Forelimb muscle (tissue), 1 donor: ENCODE measurements at places on chromosomes 6 and 20.

- no peak for DNase-seq
Measured at GRCh38 chr20:24501764-24502556, 32.5 kb downstream of the SYNDIG1 start.

- no peak for DNase-seq
Measured at GRCh38 chr6:18389479-18389878, 2.3 kb downstream of the RNF144B start.

DNA sequence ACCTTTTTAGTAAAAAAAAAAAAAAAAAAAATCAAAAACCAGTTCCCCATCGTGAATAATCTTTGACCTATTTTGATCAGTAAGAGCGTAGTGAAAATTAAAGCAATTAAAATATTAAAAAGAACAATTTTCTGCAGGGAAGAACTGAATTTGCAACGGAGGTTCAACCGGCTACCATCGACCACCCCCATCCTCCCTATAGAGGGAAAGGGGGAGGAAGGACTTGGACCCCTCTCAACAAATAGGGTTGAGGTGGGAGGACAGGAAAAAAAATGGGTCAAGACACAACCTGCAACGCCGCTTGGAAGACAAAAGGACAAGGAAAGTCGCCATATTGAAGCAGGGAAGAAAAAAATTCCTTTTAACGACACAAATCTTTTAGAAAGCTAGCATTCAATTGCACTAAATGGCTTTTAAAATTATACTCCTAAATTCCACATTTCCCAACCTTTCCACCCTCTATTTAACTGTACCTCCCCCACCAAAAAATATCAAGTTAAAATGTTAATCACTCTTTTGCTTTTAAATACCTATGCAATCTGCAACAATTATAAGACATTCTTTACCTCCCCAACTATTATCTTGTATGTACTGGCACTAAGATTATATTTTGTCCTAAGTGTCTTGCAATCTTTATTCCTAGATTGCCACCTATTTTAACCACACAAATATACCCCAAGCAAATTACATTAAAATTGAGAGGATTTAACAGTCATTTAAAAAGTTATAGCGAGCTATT lies 1.7 kb downstream of the PPP1R10 start:
- peak; percentile 81 for DNase-seq

DNA sequence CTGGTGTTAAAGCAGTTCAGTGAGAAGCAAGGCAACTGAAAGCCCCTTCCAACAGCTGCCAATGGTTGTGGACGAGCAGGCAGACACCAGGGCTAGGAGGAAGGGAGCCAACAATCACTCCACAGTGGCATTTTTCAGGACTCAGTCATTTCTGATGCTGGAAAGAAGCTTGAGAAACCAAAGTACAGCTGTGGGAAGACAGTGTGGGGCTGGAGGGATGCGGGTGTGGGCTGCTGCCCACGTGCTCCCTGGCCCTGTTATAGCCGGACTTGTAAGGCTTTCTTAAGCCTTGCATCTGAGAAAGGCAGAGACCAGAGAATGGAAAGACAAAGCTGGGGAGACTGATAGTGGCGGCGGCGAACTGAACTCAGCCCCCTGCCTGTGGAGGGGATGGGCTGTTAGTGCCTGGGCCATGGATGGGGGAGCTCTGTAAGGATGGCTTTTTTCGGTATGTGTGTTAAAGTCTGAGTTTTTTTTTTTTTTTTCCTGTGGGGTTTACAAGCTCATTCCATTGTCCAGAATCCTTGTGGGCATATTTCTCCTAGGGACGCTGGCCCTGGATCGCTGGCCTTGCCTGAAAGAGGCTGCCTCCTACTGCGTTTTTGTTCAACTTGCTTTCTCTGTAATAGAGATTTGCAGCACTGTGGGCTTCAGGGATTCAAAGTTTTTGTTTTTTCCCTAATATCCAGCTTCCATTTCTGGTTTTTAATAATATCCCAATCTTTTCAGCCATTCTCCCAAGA lies 91.7 kb downstream of the GJA10 start:
- no peak for DNase-seq

GRCh38 chr6:5562277-5562676 lies 301.0 kb downstream of the FARS2 start:
- DNase-seq: no peak
